Right renal pelvis (tissue), 4 donors: ENCODE measurements at places on chromosomes 1 and 21.

- DNase-seq, result no peak
Observed at GRCh38 chr21:34510148-34511142, 1.6 kb downstream of the KCNE1 start.

DNA sequence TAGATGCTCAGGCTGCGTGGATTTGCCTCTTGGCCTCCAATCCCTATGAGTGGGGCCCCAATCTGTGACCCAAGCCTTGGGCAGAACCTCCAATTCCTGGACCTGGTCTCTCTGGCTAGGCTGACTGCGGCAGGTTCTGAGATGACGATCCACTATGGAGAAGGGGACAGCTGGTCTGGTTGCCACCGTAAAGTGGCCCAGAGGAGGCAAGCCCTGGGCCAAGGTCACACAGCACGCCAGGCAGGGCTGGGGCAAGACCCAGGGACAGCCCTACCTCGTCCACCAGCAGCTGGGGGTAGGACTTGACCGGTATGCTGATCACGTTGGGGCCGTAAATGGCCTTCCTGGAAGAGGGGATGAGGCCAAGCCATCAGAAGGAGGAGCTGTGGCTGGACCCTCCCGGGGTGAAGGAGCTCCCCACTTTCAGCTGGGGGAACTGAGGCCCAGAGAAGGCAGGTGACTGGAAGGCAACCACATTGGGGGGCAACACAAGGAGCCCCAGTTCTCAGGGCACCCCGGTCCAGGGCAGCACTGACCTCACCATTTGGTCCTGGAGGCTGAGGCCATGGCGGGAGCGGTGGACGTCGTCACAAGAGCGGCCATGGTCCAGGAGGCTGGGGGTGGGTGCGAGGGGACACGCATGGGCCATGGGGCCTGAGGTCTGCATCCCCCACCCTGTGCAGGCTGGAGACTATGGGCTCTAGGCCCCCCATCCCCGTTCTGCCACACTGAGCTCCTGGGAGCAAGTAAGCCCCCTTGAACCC lies 9.8 kb downstream of the ATP13A2 start:
- DNase-seq, result no peak

DNA sequence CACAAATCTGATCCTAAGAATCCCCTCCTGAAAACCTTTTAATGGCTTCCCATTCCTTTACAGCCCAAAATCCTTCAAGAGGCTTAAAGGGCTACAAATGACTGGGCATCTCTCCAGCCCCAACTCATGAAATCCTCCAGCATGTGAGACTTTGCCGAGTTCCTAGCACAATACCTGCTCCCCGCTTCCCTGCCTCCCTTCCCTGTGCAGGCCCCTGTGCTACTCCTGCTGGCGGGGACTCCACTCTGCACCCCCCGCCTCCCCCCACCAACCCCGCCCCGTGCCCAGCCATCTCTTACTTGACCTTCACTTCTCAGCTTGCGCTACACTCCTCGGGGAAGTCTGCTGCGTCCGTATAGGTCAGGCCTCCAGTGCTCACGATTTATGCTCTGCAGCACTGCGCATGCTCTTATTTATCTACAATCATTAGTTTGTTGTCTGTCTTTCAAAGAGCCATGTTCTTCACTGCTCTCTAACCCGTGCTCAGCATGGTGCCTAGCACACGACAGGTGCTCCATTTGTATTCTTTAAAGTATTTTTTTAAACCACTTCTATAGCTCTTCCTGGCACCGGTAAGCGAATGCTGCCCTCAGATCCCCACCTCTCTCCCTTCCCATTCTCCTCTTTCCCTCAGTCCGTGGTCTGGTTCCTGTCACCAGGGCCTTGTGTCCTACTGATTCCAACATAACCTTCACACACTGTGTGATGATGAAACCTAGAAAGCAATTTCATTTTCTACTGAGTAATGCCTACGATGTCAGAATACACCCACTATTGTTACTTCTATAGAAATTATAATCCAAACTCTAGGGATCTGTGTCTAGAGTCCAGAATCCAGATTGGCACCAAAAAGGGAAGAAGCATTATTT lies 37.5 kb upstream of the PLA2G2C start:
- no peak for DNase-seq

GRCh38 chr21:41763398-41763931 lies 3.4 kb downstream of the RIPK4 start:
- no peak for DNase-seq

DNA sequence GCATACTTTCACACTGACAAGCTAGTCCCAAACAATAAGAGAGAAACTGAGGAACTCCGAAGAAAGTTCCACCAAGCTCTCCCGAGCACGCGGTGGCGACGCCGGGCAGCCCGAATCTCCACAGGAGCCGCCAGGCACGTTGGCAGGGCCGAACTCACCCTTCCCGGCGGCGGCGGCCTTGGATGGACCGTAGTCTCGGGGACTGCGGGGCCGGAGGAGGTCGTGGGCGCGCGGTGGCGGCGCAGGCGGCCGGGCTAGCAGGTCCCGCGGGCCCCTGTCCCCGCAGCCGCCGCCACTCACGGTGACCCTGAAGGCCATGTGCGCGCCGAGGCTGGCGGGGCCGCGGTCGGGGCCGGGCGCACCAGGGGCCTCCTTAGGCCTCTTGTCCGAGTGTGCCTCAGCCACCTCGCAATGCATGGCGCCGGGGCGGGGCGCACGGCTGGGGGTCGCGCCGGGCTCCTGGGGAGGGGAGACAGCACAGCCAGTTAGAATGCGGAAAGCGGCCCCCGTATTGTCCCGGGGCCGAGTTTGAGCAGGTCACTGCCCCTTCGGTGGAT lies 1.2 kb downstream of the GLIS1 start:
- no peak for DNase-seq

- no peak for DNase-seq
Observed at GRCh38 chr1:53369034-53369750, 41.3 kb upstream of the LRP8 start.

DNA sequence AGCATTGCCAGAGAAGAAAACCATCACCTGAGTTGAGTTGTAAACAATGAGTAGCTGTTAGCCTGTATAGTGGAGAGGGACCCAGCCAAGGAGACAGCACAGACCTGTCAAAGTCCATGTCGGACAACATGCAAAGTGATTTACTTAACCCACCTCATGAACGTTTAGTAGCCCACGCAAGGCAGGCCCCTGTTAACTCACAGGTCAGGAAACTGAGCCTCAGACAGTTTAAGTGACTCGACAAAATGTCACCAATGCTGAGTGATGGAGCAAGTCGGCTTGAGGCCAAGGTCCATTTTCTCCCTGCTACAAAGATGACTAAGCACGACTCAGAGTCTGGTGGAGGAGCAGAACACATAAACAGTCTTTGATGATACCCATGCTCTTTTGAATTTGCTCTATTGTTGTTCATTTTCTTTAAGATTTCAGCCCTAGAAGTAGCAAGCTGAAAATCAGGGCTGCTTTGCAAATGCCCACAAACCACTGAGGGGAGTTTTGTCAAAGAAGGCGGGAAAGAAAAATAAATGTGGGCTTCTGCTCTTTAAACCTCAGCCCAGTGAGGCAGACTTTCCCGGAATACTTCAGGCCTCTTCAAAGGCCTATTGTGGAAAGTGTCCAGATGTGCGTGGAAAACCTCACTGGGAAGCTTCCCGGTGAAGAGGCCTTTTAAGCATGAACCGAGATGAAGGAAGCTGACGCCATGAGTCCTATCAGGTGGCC lies 83.8 kb upstream of the HOOK1 start:
- no peak for DNase-seq

DNA sequence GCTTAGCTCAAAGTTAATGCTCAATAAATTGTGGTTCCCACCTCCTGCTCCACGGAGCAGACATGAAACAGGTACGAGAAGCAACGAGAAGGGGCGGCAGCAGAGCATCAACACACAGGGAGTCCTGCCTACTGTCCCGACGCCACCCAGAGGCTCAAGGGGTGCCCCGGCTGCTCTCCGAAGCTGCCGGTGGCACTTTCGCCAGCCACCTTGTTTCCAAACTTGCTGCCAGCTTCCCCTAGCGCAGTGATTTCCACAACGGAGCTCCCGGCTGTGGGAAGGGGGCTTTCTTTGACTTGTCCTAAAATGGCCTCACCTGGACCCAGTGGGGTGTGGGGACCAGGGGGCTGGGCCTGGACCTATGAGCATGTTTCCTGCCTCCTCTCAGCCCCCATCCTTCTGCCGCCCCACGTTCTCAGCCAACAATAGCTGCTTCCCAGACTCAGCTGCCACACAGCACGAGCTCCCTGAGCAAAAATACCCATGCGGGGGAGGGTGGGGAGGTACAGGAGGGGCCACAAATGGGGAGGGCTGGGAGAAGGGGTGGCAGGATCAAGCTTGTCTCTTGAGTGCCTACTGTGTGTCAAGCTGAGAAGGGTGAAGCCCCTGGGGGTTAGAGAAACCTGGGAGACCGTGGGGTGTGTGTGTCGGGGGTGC lies 35.6 kb upstream of the ECE1 start:
- DNase-seq, result no peak
